Mesenchymal stem cell (in vitro differentiated cells and primary cell): ENCODE measurements at places on chromosomes 6 and 20.

DNA sequence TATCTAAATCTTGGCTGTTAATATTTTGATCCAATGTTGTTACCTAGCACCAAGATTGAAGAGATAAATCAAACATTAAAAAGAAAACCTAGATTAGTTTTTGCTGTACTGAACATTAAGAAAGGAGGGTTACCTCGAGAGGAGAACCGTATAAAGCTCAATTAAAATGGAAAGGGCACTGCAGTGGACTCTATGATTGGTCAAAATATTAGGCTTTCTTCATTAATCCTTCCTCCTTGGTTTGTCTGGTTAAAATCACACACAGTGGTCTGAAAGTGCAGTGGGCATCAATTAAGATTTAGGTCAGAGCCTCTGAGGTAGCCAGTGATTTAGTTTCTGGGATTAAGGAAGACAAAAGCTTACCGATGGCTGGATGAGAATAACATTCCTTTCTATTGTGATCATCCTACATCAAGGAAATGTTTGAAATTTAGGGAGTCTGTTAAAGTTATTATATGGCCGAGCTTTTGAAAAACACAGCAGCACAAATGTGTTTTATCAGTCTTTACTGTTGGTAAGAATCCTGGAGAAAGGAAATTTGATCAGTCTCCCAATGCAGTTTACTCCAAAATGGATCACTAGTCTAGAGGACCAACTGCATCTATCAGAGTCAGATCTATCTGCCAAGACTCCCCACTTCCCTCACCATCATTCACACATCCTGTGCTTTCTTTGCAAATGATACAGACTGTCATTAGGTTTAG is 134.6 kb upstream of the NEDD9 start:
- no peak for DNase-seq

- DNase-seq: no peak
Measured at GRCh38 chr6:150755524-150755923, 110.0 kb upstream of the MTHFD1L start.

DNA sequence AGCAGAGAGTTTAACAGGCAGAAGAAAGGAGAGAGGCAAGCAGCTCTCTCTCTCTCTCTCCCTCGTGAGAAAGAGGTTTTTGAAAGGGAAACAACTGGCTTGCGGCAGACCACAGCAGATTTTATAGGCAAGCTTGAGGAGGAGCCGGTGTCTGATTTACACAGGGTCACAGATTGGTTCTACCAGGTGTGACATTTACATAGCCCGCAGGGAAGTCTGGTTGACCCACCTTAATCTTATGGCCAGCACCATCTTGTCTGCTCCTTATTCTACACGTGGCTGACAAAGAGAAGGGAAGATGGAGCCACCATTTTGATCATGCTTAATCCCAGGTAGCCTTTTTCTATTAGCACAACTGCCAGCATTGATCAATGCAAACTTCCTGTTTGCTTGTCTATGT is 65.4 kb downstream of the OR2J2 start:
- no peak for DNase-seq

- DNase-seq: no peak
Measured at GRCh38 chr20:58173091-58173490, 55.4 kb downstream of the ANKRD60 start.

- DNase-seq: no peak
Measured at GRCh38 chr20:40956542-40957264, 71.9 kb upstream of the TOP1 start.

- DNase-seq: no peak
Measured at GRCh38 chr20:19777981-19778380, 19.9 kb downstream of the RIN2 start.

- DNase-seq: no peak
Measured at GRCh38 chr20:11929947-11930346, 12.3 kb downstream of the BTBD3 start.
